ENCODE measurements at places on chromosomes 12 and 14. TPM values are rescaled to one million over a fixed set of nuclear protein-coding genes. Genes with fewer than 3 reads are reported as not detected.

DNA sequence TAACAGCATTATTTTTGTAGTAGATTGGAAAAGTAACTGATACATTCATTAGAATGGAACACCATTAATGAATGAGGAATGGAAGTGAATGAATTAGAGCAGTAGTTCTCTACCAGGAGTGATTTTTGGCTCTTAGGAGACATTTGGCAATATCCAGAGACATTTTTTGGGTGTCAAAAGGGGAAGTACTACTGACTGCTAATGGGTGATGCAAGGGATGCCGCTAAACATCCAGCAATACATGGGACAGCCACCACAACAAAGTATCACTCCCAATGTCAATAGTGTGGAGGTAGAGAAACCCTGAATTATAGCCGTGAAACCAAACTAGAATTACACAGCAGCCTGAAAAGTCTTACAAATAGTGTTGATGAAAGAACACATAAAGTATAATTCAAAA is 1.5 kb downstream of the CHURC1 start:
- no peak for DNase-seq
- no peaks in the 10 kb centered on the region for H3K27me3 ChIP-seq
- no peak overlapping the region for H3K4me3 ChIP-seq
- no peaks in the 10 kb centered on the region for H3K36me3 ChIP-seq
- no peak overlapping the region for H3K27ac ChIP-seq

GRCh38 chr14:77478796-77479195 is 19.8 kb downstream of the ISM2 start:
- no peak overlapping the region for H3K4me3 ChIP-seq
- H3K4me1 ChIP-seq, result no peaks in the 10 kb centered on the region
- H3K36me3 ChIP-seq, result no peaks in the 10 kb centered on the region
- DNase-seq, result no peak

NFKBIA gene
- 302 TPM for total RNA-seq

HEBP1 gene
- 30.0 TPM for total RNA-seq

CLBA1 gene
- total RNA-seq, result 2.0 TPM

WDHD1 gene
- 0.94 TPM for total RNA-seq

All from right atrium auricular region (tissue), 2 donors.